ENCODE measurements at places on chromosomes 3 and 15.

GRCh38 chr3:128994581-128995546, 988 bp upstream of the CFAP92 start:
- DNase-seq = no peak

DNA sequence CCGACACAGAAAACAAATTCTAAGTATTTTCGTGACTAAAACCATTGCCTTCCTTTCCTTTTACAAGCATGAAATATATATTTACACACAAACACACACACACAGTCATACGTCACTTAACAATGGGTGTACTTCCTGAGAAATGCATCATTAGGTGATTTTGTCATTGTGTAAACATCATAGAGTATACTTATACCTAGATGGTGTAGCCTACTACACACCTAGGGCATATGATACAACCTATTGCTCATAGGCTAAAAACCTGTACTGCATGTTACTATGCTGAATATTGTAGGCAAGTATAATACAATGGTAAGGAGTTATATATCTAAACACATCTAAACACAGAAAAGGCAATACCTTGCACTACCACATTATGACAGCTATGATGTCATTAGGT, 28.6 kb downstream of the COL6A5 start:
- DNase-seq = no peak

- peak; percentile 73 for DNase-seq
Measured at GRCh38 chr3:23999012-23999641, 54.0 kb downstream of the NR1D2 start.

DNA sequence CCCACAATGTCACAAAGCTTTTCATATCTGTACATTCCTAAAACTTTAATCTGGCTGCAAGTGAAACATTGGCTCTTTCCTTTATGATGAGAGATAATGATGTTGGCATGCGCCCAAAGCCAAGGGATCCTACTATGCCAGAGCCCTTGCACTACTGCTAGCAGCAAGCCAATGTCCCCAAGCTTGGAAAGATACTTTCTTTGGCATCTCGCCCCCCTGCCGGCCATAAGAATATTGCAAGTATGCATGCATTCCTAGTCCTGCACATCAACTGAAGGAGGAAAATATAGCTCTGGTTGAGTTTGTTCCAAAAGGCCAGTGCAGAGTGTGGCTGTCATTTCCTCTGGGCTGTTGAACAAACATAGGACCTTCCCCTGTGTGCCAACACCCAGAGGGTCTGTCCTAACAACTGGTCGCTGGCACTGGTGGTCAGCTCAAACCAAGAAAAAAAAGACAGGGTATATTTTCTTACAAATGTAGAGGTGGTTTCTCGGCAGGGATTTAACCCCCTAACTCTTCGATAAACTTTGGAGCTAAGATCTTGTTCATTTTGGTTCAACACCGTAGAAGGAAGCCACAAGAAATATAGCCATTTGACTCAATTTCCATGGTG, 120.9 kb upstream of the ZBED2 start:
- DNase-seq = peak; percentile 70

DNA sequence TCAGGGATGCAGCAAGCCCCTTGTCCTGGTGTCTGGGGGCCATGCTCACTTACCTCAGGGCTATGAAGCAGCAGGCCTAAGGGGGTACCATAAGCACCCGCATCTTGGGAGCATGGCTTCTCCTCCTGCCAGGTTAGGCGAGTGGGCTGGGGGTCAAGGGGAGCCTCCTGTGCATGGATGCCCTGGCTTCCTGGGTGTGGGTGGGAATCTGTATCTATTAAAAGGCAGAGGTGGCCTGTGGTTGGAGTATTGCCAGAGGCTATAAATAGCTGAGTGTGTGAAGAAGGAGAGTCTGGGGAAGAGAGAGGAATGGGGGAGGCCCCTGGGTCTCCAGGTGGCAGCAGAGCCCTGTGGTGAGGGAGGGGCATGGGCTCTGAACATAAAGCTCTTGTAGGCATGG, 19.5 kb downstream of the ACVR2B start:
- DNase-seq = no peak

DNA sequence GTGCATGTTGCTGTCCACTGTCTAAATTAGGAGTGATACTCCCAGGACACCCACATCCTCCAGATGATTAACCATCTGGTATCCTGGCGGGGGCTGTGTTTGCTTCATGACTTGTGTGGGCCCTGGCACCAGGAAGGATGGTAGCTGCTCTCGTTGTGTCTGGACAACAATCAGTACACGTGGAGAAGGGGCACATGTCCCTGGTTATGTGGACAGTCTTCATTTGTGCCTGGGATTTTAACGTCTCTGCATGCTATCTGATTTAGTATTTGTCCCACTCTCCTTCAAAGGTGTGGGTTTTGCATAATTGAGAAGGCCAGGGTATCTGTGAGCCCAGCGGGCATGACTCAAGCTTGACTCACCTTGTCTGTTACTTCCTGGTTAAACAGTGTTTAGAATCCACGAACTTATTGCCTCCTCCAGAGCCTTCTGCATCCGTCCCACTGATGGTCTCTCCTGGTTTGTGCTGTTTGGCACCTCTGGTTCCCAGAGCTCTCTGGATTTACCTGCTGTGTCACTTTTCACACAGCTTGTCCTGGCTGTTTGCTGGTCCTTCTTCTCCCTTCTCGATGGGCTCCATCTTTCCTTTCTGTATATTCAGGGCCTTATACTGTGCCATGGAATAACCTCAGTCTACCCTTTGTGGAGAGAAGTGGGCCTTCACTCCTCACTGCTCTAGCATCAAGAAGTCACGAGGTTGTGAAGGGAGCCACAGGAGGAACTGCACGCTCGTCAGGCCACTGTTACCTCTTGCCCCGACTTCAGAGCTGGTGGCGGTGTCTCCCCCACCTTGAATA, 32.5 kb downstream of the ARNT2 start:
- DNase-seq = peak; percentile 80

- no peak for DNase-seq
Measured at GRCh38 chr3:100333051-100333450, 1.5 kb upstream of the NIT2 start.

DNA sequence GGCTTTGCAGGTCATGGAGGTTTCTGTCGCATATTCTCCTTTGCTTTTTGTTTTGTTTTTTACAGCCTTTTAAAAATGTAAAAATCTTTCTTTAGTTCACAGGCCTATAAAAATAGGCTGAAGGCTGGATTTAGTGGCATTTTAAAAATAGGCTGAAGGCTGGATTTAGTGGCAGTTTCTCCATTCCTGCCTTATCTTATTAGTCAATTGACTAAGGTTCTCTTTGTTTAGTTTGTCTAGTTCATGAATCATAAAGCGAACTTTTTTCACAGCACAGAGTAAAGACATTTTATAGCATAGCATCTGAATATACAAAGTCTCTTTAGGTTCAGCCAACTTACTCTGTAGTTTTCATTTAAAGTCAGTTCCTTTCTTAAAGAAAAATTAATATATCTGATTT, 31.4 kb downstream of the AP4E1 start:
- DNase-seq = no peak

DNA sequence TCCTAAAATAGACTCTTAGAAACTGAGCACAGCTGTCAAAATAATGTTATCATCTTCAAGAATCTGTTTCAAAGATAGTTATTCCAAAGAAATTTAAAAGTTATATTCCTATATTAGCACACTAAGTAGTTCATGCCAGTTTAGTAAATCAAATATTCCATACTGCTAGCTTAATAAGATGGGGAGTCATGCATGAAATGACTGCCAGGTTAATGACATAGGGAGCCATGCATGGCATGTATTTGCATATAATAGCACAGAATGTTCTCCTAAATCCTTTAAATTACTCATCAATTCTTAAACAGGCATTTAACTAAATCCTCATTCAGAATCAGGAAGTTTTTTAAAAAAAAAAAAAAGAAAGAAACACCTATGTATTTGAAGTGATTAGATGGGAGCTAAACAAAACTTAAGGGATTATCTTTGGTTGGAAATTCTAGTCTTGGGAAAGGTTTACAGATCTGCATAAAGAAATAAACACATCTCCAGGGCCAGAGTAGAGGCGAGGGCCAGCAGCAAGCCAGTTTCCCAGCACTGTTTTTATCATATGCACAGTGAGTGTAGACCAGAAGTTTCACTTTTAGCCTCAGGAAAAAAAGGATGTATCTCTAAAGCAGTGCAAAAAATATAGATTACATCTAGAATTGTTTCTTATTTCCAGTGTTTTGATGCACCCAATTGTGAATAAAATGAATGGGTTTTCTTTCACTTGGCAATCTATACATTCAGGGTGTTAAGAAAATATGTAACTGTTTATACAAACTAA, 366.4 kb upstream of the AGTR1 start:
- DNase-seq = no peak
